Stimulated activated CD8-positive, alpha-beta memory T cell treated with anti-CD3 and anti-CD28 coated beads, Interleukin-4, amount 100 ng/mL, for 4 hours (primary cell): ENCODE measurements at places on chromosomes 4 and X.

DNA sequence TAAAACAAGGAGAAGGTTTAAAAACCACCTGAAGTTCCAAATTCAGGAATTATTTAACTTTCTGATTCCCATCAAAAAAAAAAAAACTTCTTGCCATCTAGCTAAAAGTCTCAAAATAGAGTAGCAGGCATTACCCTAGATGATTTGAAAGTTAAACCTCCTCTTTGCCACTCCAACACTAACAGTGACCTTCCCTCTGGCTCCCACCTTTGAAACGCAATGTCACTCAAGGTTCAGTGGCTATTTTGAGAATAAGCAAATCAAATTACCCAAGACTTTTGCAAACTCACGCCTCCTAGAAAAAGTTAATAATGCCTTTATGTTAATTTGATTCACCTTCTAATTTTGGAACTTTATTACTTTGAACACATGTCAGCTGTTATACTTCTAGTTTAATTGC lies 103.2 kb downstream of the ARHGAP6 start:
- no peak for DNase-seq

DNA sequence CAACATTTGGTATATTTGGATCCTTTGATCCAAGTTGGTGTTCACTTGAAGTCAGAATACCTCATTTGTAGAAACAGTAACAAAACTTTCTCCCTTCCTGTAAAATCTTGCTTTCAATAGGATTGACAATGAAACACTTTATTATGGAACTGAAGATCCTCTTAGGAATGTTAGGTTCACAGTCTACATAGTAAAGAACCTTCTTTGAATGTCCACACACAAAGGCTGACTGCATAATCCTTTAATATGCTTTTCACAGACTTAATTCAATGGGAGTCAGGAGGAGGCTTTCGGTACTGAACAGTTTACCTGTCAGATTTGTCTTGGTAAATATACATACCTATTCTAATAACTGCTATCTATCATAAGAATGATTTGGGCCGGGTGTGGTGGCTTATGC lies 188.5 kb downstream of the SPRY1 start:
- DNase-seq: no peak

- no peak for DNase-seq
Measured at GRCh38 chr4:145944886-145945285, 6.3 kb upstream of the ZNF827 start.

DNA sequence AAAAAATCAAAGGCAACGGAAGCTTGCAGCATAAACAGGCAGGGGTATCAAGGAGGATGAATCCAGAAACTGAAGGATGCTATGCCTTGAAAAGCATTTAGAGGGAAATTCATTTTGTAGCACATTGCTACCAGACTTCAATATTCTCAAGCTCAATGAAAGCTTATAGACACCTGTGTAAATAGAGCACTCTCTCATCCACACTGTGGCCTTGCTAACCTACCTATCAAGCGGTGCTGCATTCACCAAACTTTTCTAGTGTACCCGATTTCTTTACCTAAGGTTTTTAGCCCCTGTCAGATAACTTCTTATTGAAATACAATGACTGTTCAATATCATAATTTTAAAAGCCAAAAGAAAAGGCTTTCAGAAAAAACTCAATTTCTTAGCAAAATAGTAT lies 20.2 kb upstream of the HSD17B13 start:
- no peak for DNase-seq

GRCh38 chr4:80097400-80098177 lies 24.6 kb upstream of the ANTXR2 start:
- no peak for DNase-seq

DNA sequence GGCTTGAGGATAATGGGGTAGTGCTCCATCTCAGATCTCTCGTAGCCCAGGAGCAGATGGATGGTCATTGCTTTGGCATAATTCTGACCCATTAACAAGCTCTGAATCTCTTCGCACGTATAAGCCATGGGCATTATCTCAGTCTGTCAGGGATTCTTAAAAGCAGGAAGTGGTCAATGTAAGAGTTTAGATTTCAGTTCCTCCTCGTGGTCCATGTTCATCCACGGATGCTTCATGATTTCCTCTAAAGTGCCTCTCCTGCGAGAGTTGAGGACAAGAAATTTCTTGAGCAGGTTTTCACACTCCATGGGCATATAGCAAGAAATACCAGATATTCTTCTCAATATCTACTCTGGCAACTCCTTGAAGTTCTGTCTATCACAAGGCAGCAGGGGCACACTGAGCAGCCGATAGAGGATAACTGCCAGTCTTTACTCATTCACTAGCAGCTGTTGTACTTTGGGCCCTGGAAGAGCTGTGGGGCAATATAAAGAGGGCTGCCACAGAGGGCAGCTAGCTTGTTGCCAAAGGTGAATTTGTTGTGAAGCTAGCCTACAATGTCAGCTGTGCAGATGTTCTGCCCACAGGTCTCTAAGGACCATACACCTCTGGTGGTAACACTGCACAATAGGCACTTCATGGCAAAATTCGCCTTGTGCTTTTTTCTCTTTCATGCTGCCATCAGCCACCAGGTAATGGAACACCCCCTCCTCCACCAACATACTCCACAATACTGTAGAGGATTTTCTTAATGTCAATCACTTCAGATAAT lies 52.0 kb upstream of the WDR17 start:
- no peak for DNase-seq

DNA sequence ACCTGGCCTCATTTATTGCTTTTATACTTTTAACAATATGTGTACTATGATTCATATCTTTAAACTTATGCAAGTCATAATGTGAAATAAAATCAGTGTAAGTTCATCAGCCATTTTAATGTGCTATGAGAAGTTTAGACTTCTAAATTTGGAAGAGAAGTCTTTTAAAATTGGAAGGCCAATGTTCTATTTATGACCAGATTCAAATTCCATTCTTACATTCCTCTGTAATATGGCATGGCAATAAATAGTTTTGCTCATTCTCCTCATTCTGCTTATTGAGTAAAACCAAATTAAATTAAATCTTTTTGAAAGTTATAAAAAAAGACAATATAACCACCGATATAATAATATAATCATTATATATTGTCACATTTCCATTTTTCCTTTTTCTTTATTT lies 126.2 kb downstream of the SORBS2 start:
- DNase-seq: no peak

GRCh38 chrX:121064579-121064978 lies 17.2 kb downstream of the GLUD2 start:
- DNase-seq: no peak
